Mesothelial cell of epicardium (in vitro differentiated cells): ENCODE measurements at places on chromosomes 1 and 21.

GRCh38 chr21:33696465-33696864 is 54.2 kb downstream of the ITSN1 start:
- DNase-seq, result no peak

DNA sequence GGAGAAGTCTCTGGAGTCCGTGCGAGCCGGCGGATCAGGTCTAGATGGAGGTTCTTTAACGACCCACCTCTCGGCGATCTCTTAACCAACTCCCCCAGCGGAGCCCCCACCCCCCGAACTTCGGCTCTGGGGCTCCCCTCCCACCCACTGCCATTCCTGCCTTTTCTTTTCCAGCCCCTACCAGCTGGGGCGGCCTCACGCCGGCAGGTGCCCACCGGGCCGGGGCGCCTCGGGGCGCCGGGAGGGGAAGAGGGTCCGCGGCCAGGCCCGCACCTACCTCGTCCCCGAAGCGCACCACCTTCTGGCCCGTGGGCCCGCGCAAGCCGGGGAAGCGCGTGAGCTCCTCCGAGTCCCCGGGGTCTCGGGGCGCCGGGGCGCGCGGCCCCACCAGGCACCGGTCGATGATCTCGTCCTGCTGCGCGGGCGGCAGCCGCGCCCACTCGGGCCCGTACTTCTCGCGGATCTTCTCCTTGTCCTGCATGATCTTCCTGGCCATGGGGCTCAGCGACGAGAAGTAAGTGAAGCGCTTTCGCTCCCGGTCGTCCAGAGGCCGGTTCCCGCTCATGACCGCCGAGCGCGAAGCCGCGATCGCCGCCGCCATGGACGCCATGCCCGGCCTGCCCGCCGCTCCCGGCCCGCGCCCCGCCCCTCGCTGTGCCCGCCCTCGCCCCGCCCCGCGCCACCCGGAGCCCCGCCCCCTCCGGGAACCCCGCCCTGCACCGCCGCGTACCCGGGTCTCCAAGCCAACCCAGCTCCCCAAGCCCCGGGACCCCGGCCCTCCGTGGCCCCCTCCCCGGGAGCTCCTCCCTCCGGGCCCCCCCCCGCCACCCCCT is at the start of gene C1orf198:
C1orf198 (minus strand) TSS at position 619 of the 833 bp plus-strand sequence; CDS start at position 610, 9 bp downstream.
- peak; percentile 82 for DNase-seq

- no peak for DNase-seq
Observed at GRCh38 chr1:75542818-75543570, 67.9 kb downstream of the SLC44A5 start.

DNA sequence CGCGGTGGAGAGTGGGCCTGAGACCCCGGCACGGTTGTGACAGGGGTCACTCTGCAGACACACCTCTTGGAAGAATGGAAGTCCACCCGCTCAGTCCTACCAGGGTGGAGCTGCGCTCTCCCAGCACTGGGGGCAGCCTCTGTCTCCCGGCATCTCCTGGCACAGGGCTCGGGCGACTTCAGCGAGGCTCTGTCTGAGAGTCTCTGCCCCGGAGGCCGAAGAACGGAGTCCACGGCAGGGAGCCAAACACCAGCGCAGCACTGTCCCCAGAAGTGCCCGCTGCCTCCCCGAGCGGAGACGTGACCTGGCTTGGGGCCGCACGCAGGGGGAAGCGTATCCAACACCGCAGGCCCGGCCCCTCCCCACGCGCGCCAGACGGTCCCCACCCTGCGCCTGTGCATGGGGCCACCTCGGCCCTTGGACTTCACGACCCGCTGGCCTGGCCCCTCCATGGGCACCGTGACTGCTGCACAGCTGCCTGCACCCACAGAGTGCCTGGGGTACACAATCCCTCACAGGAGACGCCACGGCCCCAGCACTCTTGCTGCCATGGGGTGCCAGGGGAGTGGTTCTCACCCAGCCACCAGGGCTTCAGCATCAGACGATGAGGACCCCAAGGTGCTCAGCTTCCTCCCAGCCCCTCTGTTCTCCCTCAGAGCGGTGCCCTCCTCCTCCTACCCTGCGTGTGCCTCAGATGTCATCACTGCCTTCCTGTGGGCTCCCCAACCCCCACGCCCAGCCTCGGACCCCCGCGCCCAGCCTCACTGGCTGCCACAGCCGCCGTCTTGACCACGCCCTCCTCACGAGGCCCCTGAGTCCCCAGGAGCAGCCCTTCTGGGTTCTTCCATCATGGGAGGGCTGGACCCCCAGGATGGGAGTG is 14.9 kb upstream of the RNF223 start:
- peak; percentile 36 for DNase-seq

- no peak for DNase-seq
Observed at GRCh38 chr21:31667639-31668038, 8.1 kb downstream of the SOD1 start.

DNA sequence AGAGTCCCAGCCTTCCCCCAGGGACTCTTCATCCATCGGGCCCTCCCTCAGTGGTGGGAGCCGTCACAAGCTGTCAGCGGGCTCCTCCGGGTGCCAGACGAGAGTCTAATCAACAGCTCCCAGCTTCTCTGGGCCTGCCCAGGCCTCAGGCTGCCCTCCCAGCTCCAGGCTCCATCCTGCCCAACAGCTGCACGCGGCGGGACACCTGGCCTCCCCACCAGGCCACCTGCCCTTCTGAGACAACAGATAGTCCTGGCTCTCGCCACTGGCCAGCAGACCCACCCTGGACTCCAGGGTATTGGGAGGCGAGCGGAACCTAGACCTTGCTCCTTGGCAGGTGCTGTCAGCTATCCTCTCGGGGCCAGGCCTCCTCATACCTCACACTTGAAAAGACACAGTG is 3.1 kb downstream of the WNT4 start:
- no peak for DNase-seq

GRCh38 chr1:94246692-94247137 is 9.3 kb upstream of the ARHGAP29 start:
- no peak for DNase-seq

DNA sequence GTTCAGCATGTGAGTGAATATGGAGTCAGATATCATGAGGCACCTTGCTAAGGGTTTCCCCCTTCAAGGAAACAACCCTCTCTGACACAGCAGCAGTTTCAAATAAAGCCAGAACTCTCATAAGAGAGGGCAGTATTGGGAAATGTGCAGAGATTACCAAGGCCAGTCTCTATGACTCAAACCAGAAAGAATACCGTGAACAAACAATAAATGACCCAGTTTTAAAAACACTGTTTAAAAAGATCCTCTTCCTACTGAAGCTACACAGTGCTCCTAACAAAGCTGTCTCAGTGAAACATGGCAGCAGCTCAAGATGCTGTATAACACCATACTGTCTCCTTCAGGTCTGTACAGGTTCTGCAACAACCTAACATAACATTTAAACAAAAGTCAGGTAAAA is 102.6 kb downstream of the KIAA0319L start:
- no peak for DNase-seq

- DNase-seq, result no peak
Observed at GRCh38 chr1:155002464-155003226, at the start of gene ZBTB7B. Gene ZBTB7B (plus strand): TSS chr1:155002802. CDS start chr1:155014661, 11,859 bp downstream.

GRCh38 chr1:69220672-69221071 is 347.1 kb upstream of the LRRC7 start:
- DNase-seq, result no peak

DNA sequence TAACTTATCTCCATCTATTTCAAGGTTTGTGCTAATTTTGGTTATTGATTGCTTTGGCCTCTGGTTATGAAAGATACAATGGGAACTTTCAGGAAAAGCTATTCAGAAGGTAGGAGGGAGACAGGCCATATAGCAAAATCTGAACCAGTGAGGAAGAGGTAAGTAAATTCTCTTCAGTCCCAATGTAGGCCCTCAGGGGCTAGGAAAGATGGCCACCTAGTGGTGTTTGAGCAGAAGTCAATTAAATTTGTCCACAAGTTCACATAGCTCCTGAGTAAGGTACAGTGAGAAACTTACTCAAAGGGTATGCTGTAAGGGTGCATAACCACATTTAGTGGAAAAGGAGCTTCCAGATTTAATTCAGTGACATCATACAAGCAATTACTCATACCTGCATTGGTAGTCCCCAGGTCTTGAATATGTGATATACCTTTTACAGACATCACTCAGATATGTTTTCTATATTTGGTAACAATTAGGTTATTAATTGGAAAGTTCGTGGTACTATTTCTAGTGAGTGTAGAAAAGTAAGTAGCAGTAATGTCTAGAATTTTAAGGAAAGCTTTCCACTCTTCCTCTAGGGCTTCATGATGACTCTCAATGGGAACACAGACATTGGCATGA is 21.4 kb upstream of the FMO1 start:
- no peak for DNase-seq

DNA sequence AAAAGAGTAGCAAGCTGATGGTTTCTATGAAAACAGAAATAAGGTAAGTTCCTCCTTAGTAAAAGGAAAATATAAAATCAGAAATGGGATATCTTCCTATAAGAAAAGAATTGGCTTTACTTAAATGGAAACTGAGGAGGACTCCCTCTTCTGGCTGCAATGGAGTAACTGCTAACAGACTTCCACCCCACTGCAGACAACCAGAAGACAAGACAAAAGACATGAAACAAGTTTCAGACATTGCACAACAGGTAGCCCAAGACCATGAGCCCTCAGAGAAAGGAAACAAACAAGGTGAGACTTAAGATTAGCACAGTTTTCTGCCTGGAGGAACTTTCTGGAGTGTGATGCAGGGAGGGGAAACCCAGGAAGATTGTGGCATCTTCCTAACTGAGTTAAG is 17.0 kb upstream of the OLFML2B start:
- no peak for DNase-seq

GRCh38 chr1:30521261-30521865 is 202.0 kb downstream of the MATN1 start:
- peak; percentile 16 for DNase-seq

GRCh38 chr1:68085752-68086151 is 35.3 kb upstream of the DIRAS3 start:
- no peak for DNase-seq

- no peak for DNase-seq
Observed at GRCh38 chr1:244099258-244099930, 48.3 kb downstream of the ZBTB18 start.

DNA sequence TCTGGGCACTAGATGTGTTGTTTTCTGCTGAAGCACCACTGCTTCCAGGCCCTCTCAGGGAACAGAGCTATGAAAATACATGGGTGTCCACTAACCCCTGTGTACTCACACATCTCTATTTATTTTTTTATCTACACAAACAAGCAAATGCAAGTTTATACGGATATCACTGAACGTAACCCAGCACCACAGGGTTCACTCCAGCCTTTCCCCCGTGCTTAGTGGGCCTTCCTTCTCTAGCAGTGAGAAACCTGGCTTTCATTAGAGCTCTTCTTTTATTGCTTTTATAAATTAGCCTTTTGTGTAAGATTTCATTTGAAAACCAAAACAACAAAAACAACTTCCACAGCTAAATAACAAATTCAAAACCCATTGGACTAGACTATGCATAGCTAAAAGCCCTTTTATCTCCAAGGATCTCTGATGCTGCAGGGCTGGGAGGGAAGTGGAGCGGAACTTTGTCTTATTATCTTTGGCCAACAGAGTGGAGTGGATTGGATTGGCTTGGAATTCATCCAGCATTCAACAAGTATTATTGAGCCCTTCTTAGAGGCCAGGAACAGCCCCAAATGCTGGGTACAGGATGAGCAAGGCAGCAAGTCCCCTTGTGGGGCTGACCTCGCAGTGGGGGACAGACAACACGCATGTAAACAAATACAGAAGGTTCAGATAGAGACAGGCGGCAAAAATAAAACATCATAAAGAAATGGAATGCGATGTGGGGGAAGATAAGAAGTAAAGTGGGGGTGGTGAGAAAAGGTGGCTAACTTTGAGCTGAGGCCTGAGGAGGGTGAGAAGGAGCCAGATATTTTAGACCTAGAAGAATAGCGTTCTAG is 371.8 kb upstream of the POU3F1 start:
- DNase-seq, result no peak

GRCh38 chr1:10398278-10398733 is 558 bp upstream of the PGD start:
- no peak for DNase-seq

DNA sequence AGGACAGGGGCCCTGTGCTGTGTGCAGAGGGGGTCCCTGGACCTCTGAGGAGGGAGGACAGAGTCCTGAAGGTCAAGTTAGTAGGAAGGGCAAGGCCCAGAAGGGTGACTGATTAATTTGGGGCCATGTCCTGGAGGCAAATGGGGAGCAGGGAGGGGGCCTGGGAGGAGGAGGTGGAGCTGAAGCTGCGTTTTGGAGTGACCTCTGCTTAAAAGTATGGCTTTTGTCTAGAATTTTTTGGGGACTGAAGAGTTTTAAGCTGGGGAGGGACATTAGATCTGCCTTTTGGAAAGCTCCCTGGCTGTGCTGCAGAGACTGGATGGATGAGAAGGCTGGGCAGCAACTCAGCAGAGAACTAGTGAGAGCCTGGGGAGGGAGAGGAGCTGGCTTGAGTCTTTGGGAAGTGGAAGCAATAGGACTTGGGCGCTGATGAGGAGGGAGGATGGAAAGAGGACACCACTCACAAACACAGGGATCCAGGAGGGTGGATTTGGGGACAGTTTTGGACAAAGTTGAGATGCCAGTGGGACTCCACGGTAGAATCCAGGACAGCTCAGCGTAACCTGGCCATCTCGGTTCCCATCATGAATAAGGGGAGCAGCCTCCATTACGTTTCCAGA is 52.9 kb downstream of the ACBD3 start:
- DNase-seq, result no peak

DNA sequence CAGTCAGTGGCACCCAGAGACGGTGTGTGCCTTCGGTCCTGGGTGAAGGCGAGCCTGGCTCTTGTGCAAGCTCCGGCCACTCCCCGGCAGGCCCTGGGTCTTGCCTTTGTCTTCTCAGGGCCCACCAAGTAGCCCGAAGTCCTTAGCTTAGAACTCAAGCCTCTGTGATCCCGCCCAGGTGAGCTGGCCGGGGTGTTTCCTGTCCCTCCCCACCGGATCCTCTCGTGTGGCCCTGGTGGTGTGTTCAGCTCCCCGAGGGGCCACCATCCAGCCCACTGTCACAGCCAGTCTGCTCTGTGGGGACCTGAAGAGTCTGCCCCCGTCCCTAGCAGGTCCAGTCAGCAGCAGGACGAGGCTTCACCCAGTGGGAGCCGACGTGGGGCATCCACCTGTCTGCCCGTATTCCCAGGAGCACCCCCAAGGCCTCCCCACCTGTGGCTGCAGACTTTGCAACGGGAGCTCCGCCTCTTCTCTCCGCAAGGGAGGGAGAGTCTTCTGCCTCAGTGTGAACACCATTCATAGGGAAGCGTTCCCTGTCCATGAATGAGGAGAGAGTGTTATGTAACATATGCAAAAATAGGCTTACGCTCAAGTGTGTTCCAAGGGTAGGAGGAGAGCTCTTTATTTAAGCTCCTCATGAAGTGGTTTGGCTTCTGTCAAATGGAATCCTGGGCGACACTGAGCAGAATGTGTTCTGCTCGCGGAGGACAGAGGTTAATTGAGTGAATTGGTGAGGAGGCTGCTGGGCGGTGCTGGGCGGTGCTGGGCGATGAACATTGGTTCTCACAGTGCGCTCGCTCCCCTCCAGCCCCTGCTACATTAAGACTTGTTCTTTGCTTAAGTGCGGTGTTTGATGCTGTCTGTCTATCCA is 108.9 kb downstream of the CRYAA start:
- DNase-seq, result no peak

GRCh38 chr1:4424766-4425165 is 229.6 kb upstream of the AJAP1 start:
- DNase-seq, result no peak

- DNase-seq, result no peak
Observed at GRCh38 chr1:44239961-44240371, 26.7 kb downstream of the DMAP1 start.

- no peak for DNase-seq
Observed at GRCh38 chr1:164643018-164643417, 84.0 kb downstream of the PBX1 start.

GRCh38 chr1:216723274-216723780 is at the start of gene ESRRG:
Gene ESRRG (minus strand): TSS chr1:216723429. CDS start chr1:216723299, 130 bp downstream.
- peak; percentile 84 for DNase-seq

- DNase-seq, result no peak
Observed at GRCh38 chr1:101004670-101005069, 20.9 kb downstream of the DPH5 start.
